CD4-positive, alpha-beta T cell treated with Interleukin-4 for 4 hours (primary cell): ENCODE measurements at places on chromosomes 13 and 19.

DNA sequence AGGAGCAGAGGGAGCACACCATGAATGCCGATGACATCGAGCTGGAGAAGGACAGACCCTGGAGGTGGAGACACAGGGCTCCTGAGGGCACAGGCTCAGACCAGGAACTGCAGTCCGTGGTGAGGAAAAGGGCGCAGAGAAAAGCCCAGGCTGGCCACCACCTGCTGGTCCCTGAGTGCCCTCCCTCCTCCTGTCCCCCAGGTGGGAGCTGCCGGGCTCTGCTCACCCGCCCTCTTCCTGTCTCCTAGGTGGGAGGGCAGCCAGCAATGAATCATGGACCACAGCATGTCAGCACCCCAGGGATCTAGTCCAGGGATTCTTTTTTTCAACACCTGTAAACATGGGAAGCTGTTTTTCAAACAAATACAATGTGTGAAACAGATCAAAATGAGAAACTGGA lies 94.6 kb upstream of the ARHGEF7 start:
- no peak for DNase-seq

DNA sequence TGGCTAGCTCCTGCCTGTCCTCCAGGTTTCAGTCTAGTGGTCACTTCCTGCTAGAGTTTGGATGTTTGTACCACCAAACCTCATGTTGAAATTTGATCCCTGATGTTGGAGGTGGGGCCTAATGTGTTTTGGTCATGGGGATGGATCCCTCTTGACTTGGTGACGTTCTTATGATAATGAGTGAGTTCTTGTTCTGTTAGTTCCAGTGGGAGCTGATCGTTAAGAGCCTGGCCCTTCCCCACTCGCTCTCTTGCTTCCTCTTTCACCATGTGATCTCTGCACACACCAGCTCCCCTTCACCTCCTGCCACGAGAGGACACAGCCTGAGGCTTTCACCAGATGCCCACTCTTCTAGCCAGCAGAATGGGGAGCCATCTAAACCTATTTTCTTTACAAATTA lies 86.8 kb upstream of the SCEL start:
- DNase-seq = no peak

GRCh38 chr19:20038358-20039202 lies 725 bp downstream of the ZNF682 start:
- DNase-seq = peak; percentile 3

DNA sequence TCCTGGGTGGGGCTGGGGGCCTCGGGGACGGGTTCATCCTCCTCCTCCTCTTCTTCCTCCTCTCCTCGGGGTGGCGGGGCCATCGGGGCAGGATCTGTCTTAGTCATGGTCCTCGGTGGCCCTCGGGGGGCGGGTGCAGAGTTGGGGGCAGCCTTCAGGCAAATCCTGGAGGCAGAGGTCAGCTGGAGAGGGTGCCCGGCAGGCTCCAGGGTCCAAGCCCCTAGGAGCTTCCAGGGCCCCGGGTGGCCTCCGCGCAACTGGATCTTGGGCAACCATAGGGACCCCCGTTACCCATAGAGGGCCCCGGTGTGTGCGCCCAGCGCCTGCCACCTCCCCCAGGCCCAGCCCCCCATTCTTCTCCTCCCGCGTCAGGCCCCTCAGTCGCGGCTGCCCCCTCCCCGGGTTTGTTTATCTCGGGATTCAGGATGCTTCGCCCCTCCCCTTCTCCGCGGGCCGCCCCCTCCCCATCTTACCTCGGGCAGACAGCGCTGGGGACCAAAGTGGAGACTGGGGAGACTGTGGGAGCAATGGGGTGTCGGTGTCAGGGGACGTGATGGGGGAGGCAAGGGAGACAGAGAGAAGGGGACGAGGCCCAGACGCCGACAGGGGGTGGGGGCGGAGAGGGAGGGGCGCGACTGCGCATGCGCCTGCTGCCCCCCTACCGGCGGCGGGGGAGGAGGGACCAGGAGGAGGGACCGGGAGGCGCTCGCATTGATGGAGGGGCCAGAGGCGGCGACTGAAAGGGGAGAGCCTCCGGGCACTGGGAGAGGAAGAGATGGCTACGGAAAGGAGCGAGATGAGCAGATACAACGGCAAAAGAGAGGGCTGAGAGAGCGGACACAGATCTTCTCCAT lies at the start of gene CLIP3:
Gene CLIP3, minus strand, starts transcription at position 623 of the 854 bp plus-strand sequence. Its CDS starts 516 bp downstream, at position 107.
- peak; percentile 6 for DNase-seq

GRCh38 chr19:47696635-47697034 lies 16.6 kb upstream of the EHD2 start:
- DNase-seq = no peak

DNA sequence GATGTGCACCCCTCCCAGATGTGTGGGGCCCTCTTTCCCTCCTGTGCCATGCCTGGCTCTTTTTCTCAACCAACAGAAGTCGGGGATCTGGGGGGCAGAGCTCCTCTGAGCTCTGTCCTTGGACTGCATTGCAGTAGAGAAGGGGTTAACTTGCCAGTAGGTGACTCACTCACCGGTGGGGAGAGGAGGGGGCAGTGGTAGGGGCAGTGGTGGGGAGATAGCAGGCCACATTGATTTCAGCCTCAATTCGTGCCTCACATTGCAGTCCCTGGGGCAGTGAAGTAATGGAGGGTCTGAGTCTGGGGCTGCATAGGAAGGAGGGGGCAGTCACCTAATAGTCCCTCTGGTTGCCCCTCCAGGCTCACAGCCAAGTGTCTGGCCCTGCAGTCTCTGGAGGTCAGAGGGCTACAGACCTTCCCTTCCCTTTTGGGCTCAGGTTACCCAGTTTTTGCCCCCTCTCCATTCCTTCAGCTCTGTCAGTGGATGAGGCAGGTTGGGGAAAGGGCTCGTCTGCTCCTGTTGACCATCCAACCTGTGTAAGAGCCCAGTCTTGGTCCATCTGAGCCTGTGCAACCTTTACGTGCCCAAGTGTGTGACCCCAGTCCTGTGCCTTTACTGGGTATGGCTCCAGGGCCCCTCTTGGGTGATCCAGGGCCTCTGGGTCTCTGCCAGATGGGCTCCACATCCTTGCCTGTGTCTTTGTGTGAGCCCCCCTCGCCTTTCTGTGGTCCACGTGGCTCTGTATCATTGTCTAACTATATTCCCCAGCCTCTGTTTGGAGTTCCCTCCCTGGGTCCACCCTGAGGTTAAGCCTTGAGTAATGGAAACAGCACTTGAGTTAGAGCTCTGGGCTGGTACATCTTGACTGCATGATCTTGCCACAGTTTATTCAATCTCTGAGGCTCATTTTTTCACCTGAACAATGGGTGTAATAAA lies 13.0 kb downstream of the CIC start:
- no peak for DNase-seq

GRCh38 chr13:48493066-48493765 lies 39.7 kb downstream of the RCBTB2 start:
- DNase-seq = peak; percentile 50

DNA sequence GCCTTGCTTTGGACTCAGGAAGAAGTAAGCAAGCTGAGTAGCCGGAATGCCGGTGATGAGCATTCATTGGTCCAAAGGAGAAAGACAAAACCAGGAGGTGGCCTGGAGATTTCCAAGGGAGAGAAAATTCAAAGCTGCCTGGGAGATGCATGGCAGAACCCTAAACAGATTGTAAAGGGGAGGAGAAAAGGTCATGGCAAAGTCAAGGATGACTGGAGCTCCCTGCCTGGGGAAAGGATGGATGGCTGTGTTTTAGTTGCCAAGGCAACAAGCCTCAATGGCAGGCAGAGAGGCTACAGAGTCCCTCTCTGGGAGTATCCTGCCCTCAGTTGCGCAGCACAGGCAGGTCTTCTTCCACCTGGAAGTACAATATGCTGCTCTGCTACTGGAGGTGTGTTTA lies 134.0 kb downstream of the ENOX1 start:
- no peak for DNase-seq

- no peak for DNase-seq
Measured at GRCh38 chr19:30441011-30441410, 68.8 kb downstream of the ZNF536 start.

- DNase-seq = no peak
Measured at GRCh38 chr19:51550848-51551672, 19.6 kb upstream of the SIGLEC6 start.

DNA sequence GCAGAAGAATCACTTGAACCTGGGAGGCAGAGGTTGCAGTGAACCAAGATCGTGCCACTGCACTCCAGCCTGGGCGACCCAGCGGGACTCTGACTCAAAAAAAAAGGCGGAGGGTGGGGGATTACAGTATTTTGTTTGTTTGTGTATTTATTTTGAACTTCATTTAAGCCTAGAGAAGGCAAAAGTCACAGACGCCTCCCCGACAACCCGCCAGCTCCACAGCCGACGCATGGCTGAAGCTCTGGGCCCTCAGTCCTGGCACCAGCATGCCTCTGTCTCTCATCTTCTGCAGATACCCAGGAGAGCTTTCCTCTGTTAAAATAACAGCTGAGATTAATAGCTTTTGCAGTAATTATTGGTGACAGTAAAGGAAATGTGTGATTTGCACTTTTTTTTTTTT lies 17.2 kb upstream of the PDCD5 start:
- no peak for DNase-seq

DNA sequence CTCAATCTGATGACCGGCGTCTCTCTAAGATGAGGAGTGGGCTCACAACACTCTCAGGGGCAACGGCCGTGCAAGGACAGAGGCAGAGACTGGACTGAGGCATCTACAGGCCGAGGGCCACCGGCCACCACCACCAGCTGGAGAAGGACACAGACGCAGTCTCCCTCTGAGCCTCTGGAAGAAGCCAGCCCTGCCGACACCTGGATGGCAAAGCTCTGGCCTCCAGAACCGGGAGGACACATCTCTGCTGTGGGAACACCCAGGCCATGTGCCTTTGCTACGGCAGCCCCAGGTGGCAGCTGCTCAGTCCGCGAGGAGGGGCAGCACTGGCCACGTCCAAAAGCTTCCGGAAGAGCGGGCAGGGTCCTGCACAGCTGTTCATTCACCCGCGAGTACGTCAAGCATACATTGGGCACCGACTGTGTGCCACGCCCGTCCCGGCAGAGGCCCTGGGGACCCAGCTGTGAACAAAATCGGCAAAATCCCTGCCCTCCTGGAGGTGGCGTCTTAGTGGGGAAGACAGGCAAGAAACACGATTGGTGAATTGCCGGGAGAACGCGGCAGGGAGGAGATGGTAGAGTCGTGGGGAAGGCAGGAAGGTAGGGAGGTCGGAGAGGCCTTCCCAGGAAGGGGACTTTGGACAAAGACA lies 17.1 kb downstream of the C2CD4C start:
- no peak for DNase-seq

DNA sequence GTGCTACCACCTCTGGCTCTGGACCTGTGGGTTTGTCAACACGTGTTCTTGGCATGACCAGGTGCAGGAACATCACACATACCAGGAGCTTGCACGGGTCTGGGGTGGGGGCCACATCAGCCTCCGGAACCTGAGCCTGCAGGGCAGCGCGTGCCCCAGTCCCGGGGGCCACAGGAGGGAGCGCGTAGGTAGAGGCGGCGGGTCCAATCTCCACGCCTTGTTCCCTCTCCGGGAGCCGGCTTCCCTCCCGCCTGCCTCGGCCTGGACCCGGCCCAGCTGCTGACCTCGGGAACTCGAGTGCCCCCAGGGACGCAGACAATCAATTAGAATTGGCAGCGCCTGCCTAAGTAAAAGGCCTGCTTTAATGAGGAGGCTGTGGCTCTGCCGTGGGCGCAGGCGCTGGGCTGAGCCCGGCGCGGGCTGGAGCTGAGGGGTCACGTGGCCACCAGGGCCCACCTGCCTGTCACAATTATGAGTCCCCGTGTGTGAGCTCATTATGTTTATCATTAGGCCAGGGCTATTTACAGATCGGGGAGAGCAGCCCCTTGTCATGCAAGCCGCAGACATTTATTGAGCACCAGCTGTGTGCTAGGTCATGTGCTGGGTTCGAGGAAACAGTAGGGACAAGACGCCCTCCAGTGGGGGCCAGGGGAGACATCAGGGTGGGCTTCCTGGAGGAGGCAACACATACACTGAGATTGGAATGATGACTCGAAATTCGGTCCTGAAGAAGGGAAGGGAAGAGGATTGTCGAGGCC lies 32.2 kb upstream of the TNFAIP8L1 start:
- DNase-seq = no peak

- DNase-seq = no peak
Measured at GRCh38 chr13:75643693-75644092, 7.6 kb downstream of the LMO7 start.

DNA sequence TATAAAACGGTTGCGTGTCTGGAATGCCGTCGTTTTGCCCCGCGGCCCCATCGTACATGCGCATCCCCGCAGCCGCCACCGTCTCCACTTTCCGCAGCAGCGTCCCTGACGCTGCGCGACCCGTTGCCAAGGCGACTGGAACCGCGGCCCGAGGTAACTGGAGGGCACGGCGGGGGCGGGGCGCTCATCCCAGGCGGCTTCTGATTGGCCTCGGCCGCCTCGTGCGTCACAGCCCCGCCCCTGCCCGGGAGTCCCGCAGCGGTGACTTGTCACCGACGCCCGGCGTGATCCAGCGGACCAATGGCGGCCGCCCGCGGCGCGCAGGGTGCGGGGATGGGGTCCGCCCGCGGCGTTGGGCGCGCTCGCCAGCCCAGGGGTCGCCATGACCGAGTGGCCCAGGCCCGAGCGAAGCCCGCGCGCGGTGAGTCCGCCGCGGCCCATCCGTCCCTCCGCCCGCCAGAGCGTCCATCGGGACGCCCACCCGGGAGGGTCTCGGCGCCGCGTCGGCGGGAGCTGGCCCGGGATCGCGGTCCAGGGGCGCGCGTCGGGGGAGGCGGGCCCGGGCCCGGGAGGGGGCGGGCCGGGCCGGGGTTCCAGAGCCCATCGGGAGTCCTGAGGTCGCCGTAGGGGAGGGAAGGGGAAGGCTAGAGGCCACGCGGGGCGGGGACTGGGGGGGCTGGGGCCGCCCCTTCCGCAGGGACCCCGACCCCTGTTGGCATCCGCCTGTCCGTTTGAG lies at the start of gene ZSCAN1:
Gene ZSCAN1, plus strand, starts transcription at position 285 of the 736 bp plus-strand sequence. CDS start 3,812 bp downstream, outside the sequence.
- DNase-seq = no peak

DNA sequence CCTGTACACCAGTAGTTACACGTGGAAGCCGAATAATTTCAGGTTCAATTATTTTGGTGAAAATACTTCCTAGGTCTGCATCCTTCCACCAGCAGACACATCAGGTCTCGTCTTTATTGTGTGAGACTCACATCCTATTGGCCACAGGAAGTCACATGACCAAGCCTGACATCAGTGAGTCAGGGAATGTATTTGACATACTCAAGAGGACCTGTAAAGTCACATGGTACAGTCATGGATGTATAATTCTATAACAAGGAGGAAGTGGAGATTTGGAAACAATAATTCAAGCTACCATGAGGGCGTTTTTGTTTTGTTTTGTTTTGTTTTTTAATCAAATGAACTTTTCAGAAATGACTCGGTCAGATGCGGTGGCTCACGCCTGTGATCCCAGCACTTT lies 9.3 kb upstream of the HIF3A start:
- no peak for DNase-seq

- DNase-seq = no peak
Measured at GRCh38 chr19:32273483-32273882, 71.9 kb upstream of the ZNF507 start.

- peak; percentile 36 for DNase-seq
Measured at GRCh38 chr19:12757544-12758274, 6.1 kb downstream of the BEST2 start.

DNA sequence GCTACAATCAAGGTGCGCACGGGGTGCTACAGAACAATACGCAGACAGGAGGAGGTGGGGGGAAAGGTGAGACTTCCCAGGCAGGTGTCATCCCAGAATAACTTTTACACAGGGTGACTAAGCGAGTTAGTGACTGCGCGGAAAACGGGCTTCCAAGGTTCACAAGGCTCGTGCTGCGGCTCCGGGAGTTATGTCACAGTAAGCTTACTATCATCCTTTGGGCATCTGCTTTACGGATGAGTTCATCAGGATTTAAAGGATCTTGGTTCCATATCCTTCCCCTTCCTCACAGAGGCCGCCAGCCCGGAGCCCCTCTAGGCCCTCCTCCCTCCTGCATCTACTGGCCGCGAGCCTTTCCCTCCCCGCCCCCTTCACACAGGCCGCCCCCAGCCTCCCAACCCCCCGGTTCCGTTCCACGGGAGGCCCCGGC lies 474 bp upstream of the IFT88 start:
- peak; percentile 16 for DNase-seq

GRCh38 chr19:5389353-5389752 lies 48.7 kb upstream of the PTPRS start:
- no peak for DNase-seq
